ENCODE measurements at places on chromosomes 7 and 10. TPM values are rescaled to one million over a fixed set of nuclear protein-coding genes. Genes with fewer than 3 reads are reported as not detected.

TRIM74 gene
- total RNA-seq = not detected

IKZF1 gene
- total RNA-seq = not detected

CCDC3 gene
- total RNA-seq = 0.31 TPM

SPDYE3 gene
- total RNA-seq = not detected

CTAGE4 gene
- total RNA-seq = 0.46 TPM

ZNF12 gene
- 6.4 TPM for total RNA-seq

KLF14 gene
- total RNA-seq = not detected

GARIN1A gene
- not detected for total RNA-seq

EIF4H gene
- total RNA-seq = 280 TPM

EPHA1 gene
- total RNA-seq = 37.2 TPM

ITIH5 gene
- not detected for total RNA-seq

NET1 gene
- 164 TPM for total RNA-seq

NXPH1 gene
- not detected for total RNA-seq

CTBP2 gene
- total RNA-seq = 97.1 TPM

TMEM236 gene
- 0.04 TPM for total RNA-seq

IQUB gene
- not detected for total RNA-seq

FKBP6 gene
- total RNA-seq = not detected

PPP1R9A gene
- total RNA-seq = not detected

IRF5 gene
- total RNA-seq = 9.1 TPM

PON3 gene
- 4.7 TPM for total RNA-seq

ENTPD7 gene
- 13.4 TPM for total RNA-seq

AQP1 gene
- not detected for total RNA-seq

FAM20C gene
- 29.5 TPM for total RNA-seq

WEE2 gene
- not detected for total RNA-seq

SORCS3 gene
- total RNA-seq = not detected

ICA1 gene
- 2.4 TPM for total RNA-seq

ZNF727 gene
- total RNA-seq = 0.23 TPM

HOXA4 gene
- total RNA-seq = 1.6 TPM

ENTPD1 gene
- total RNA-seq = not detected

Measured in hair follicular keratinocyte (primary cell).